Mucosa of descending colon (tissue), 3 donors: ENCODE measurements at places on chromosomes 5 and 9.

GRCh38 chr9:19155106-19155935 is 28.0 kb upstream of the PLIN2 start:
- no peak for DNase-seq

DNA sequence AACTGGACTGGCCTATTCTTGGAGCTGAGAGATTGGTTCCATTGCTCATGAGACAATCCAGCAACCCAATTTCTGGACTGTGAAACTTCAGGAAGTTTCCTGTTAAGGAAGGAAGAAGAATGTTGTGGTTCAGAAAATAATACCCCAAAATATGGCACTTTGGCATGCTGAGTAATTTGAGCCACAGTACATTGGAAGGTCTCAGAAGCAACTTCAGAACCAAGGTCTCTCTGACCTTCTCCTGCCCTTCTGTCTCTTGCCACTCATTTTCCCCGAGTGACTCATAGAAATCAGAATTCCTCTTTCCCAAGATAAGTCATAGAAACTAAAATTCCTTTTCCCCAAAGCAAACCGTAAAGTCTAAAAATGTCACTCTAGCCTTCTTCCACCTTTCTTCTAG is 1366.1 kb downstream of the PTPRD start:
- DNase-seq: no peak

DNA sequence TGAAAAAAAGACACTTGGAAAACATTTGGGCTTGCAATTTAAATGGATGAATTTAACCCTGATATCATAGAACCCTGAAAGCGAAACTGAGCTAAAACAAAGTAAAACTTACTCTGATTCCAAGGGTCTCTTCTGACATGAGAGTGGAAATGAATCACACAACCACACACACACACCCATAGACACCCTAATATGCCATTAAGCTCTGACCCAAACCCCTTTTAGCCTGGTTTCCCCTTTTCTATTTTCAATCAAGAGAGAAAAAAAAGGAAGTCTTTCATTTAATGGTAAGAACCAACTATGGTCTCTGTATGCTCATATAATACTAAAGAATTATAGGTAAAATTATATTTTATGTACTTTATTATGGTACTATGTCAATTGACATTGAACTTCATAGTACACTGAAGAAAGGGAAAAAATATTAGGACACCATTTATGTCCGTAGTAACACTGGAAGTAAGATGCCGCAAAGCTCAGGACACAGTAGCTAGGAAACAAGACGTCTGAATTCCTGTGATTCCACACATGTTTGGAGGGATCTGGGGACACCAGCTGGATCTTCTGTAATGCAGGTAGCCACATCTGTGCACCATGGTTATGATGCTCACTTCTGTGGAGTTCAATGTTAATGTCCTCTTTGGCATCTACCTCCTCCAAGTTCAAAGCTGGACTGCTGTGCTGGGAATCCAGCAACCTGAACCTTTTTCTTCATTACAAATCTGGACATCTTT is 95.8 kb downstream of the PCSK1 start:
- DNase-seq: no peak

DNA sequence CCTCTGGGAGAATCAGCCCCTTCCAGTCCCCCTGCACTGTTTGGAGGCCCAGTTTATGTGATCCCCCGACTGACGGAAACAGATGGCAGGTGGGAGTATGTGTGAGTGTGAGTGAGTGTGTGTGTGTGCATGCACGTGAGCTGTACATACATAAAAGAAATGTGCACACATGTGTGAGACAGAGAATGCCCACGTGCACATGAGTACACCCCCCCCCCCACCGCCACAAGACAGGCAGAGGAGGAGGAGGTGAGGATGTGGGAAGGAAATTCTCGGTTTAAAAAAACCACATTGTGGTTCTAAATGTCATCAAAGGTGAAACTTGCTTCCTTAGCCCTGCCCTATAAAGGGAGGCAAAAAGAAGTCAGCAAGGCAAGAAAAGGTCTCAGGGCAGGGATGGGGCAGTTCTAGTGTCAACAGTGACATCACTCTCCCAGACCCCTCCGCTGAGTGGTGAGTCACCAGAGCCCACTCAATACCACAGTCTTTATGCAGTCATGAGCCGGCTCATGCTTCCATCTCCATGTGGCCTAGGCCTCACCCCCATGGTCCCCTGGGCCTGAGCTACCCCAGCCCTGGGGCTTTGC is 79.2 kb upstream of the HSPA9 start:
- DNase-seq: peak; percentile 32

DNA sequence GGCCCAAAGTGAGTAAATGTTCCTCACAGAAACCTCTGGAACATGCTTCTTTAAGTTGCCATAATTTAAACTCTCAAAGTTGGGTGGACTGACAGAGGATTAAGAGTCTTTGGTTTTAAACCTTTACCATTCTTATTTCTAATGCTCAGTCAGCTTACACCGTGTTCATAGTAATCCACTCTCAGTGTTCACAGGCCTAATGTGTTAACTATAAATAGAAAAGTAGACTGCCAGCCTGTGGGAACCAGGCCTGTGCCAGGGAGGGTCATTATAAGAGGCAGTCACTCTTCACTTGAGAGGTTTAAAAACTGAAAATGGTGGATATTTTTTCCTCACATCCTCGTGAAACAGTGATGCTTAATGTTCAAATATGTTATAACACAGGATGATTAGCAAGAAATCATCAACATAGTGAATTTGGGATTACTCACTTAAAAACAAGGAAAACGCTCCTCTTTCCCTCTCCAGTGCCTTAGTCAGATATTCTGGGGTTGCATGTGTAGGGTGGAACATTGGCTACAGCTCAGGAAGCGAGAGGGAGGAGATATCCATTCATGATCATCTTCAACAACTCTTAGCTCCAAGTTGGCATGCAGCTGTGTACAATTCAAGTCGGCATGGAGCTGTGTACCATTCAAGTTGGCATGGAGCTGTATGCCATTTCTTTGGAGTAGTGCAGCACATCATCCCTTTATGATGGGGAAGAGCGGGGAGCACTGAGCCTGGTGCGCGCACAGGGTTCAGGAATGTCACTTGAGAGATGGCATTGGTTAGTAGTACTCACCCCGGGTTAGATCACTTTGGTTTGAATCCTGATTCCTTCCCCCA is 65.8 kb downstream of the KIAA1958 start:
- DNase-seq: no peak

DNA sequence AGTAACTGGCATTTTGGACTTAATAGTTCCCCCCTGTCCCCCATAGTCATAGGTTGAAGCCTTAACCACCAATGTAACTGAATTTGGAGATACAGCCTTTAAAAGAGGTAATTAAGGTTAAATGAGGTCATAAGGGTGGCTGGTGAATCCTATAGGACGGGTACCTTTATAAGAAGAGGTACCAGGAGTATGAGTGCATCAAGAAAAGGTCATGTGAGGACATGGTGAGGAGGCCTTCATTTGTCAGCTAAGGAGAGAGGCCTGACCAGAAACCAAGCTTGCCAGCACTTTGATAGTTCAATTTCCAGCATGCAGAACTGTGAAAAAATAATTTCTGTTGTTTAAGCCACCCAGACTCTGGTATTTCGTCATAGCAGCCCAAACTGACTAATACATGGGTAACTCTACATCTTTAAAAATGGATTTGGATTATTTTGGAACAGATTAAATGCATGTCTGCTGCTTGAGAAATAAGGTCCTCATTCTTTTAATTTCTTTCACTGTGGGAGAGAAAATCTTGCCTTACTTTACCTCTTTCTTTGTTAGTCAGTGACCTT is 9.7 kb downstream of the RASA1 start:
- no peak for DNase-seq
